BE2C (cell line): ENCODE measurements at places on chromosomes 13 and 19.

DNA sequence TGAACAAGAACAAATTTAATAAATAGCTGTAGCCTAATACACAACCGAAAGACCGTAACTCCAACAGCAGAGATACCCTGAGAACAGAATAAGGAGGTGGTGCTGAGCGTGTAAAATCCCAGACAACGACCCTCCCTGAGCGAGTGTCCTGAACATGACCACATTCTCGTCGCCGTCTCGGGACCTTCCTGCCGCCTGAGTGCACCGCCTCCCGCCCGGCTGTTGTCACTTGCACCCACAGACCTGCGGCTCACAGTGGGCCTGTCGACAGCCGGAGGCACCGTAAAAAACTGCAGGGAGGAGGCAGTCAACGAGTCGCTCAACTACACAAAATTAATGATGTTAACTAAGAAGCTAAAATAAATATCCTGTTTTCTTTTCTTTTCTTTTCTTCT, 35.8 kb upstream of the GRTP1 start:
- no peak for DNase-seq

DNA sequence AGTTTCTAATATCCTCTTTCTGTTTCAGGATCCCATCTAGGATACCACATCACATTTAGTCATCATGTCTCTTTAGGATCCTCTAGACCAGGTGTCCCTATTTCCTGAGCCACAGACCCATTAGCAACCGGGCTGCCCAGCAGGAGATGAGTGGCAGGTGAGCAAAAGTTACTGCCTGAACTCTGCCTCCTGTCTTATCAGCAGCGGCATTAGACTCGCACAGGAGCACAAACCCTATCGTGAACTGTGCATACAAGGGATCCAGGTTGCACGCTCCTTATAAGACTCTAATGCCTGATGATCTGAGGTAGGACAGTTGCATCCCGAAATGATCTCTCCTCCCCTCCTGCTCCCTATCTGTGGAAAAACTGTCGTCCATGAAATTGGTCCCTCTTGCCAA, 7.8 kb upstream of the CEBPG start:
- DNase-seq, result no peak

- DNase-seq, result peak; percentile 53
These were observed 630 bp downstream of the COQ8B start for GRCh38 chr19:40716031-40716481.

DNA sequence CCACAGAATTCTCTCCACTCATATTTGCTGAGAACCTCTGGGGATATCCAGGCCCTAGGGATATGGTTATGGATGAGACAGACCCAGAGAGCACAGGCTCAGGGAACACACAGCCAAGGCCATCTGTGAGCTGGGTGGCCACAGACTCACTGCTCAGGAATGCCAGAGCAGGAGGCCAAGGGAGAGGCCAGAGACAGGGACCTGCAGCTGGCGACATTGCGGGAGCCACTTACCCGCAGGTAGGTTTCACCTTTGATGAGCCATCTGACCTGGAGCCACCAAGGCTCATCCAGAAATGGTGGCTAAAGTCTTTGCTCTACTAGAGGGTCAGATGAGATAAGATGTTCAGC, 29.4 kb downstream of the CCNE1 start:
- no peak for DNase-seq

- no peak for DNase-seq
These were observed 4.3 kb upstream of the SAMD1 start for GRCh38 chr19:14094854-14095253.

DNA sequence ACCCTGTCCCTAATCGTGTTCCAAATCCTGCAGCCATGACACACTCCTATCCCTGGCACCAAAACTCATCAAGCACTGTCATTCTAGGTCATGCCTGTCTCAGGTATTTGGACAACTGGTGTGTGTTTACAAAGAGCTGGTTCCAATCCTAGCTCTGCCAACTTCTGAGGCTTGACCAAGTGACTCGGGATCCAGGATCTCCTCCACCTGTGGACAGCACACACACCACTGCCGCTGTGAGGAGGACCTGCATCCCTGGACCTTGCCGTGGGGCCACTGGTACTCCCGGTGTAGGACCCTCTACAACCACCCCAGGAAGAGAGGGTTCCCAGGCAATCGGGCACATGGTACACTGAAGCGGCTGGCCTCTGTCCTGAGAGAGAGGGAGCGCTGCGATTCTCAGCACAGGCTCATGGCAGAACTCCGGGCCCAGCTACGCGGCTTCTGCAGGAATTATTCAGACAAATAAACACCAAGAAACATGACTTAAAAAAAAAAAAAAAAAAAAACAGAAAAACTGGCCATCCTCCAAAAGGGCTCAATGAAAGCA, 20.4 kb downstream of the MLLT1 start:
- no peak for DNase-seq

DNA sequence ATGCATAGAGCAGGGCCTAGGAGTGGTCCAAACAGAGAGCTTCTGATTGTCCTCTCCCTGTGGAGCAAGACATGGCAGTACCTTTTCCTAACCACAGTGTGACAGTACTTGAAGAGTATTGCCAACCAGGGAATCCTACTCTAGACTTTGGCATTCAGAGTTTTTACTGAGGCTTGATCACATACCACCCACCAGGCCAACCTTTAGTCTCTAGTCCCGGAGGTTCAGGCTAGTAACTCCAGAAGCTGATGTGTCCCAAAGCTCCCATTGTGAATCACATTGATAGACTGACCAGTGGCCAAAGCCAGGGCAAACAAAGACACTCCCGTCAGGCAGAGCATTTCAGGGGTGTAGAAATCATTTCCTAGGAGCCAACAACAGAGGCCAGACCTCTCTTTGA, 18.4 kb downstream of the IFT88 start:
- no peak for DNase-seq

DNA sequence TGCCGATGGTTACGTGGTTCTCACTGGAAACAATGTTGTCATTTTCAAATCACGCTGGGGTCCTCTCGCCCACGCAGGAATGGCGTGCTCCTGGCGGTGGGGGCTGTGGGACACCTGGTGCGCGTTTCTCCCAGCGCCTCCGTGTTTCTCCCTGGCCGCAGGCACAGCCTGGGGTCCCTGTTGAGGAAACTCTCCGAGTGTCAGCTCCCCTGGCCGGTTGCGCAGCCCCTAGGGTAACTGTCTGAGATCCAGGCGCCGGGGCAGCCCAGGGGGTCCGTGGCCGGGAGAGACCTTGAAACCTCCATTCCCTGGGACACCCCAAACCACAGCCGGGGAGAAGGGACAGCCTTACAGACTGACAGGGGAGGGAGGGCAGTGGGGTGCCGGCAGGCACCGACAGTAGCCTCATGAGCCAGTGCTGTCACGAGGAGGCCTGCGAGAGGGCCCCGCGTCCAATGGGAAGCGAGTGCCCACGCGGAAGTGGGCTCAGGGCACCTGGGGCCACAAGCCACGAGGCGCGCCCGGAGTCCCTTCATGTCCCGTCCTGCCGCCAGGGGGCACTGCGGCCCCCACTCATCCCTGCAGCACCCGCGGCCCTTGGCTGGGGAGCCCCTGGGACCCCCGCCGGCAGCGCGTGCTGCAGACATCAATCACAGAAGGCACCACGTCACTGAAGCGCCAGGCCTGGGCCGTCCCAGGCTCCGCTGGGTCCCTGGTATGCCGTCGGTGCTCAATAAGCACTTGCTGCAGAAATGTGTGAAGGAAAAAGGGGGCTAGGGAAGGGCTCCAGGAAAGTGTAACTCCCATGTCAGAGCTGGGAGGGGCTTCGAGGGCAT, 9.5 kb downstream of the ADAMTSL5 start:
- DNase-seq, result peak; percentile 75

GRCh38 chr19:45076851-45077730, 813 bp upstream of the ZNF296 start:
- DNase-seq, result no peak

- DNase-seq, result no peak
These were observed 11.9 kb upstream of the ZNF57 start for GRCh38 chr19:2888731-2889224.

DNA sequence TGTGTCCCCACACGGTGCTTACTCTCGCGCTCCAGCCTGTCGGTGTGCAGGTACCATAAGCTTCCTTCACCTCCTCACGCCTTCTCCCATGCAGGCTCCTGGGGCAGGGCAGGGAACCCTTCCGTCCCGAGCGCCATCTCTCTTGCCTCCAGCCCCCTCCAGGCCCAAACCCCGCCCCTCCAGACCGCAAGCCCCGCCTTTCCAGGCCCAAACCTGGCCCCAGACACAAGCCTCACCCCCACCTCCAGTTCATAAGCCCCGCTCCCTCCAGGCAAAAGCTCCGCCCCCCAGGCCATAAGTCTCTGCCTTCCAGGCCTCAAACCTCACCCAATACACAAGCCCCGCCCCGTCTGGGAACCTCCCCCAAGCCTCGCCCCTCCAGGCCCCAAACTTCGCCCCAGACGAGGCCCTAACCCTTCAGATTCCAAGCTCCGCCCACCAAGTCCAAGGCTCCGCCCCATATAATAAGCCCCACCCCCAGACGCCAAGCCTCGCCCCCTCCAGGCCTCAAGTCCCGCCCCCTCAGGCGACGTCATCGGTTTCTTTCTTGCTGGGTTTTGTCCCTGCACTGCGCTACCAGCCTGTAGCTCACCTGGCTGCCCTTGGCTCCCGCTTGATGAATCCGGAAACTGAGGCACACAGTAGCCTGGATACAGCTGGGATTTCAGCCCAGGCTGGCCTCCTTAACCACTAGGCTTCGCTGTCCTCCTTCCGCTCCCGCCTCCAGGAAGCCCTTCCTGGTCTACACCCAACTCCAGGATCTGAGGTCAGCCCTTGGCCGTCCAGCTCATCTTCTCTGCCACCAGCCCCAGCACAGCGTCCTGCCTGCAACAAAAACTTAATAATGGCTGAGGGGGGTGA, 16.1 kb downstream of the MKNK2 start:
- peak; percentile 82 for DNase-seq

- DNase-seq, result no peak
These were observed 193.0 kb upstream of the NBEA start for GRCh38 chr13:34749046-34749445.
